ENCODE measurements at places on chromosomes 16 and 17.

- DNase-seq, result no peak
Observed at GRCh38 chr16:49875806-49876715, 20.1 kb upstream of the ZNF423 start.

DNA sequence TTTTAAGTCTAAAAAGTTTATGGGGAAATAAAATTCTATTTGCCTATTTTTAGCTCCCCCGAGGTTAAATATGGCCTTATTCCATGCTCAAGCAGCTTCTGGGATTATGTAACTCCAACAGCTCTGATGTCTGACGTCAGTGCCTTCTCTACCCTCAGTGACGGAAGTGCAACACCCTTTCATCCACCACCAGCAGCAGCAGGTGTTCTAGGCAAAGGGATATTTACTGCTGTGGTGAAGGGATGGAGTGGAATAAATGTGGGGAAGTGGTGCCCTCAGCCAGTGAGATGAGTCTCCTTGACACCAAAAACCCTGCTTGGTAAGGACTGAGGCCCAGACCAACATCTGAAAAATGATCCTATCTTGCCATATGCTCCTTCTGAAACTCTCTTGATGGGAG, 247.4 kb downstream of the SHISA9 start:
- DNase-seq, result no peak

DNA sequence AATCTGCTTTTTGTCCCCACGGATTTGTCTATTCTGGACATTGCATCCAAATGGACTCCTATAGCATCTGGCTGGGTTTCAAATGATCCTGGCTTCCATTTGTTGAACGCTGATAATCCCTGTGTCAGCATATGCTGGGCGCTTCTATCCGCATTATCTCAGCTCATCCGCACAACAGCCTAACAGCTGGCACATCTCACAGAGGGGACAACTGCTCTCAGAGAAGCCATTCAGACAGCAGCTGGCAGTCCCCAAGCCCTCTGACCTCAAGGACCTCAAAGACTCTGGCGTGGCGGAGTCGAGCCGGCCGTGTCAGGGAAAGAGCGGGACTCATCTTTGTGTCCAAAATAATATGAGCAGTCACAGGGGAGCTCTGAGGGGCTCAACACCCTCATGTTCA, 82.3 kb downstream of the NT5M start:
- no peak for DNase-seq

DNA sequence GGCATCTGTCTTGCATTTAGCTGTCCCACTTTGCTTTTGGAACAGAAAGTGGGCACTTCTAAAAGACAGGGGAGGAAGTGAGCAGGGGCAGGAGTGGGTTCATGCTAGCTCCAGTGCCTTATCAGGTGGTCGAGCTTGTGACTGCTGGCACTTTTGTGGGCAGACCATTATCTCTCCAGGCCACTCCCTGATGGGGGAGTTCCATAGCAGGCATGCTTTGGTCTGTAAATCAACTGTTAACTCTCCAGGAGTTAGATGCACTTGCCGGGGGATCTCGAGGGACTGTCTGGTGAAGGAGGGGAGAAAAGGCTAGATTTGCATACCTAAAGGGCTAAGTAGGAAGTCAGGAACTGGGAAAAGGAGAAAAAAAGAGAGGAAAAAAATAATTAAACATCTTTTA, 9.3 kb upstream of the CARD14 start:
- no peak for DNase-seq

DNA sequence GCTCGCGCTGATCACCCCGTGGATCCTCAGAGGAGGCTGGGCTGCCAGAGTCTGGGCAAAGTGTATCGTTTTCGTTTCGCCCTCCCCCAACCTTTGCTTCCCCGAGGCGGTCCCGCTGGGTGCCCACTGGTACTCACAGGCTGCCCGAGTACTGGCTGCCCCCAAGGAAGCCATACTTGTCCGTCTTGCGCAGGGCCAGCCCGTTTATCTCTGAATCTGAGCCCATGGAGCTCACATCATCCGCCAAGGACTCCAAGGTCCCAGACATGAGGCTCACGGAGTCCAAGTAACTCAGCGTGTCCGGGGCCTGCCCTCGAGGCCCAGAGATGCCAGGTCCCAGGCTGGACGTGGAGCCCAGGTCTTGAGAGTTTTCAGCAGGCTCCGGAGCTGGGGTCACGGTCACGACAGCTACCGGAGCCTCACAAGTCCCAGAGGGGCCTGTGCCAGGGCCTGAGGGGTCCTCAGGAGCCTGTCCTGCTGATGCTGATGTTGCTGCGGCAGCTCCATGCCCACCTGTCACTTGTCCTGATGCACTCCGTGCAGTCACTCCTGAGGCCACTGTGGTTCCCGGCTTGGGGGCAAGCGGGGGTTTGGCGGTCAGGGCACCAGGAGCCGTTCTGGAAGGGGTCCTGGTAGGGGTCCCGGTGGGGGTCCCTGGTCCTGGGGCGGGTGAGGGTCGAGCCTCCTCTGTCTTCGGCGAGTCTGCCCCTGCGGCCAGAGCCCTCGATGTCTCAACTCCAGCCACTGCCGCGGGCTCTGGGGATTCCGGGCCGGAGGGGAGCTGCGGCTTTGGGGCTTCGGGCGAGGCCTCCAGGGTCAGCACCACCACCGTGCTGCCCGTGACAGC, 980 bp downstream of the TBC1D10B start:
- DNase-seq, result no peak

DNA sequence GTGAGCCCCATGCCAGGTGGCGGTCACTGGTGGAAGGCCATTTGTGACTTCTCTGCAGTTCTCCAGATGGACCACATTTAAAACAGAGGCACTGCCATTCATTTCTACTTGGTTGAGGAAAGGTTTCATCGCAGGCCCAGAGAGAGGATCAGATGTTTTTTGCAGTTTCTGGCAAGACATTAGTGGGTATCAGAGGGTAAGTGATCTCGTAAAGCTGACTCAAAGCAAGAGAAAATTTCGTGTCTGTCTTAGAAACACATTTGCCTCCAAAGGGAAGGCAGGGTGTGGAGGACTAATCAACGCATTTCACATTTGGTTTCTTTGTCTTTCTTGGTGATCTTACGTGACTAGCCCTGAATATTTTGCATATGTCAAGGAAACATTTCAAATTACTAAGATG, 81.8 kb downstream of the PRKCB start:
- DNase-seq, result peak; percentile 76

GRCh38 chr17:66941773-66942450, 22.6 kb upstream of the CACNG4 start:
- DNase-seq, result no peak

DNA sequence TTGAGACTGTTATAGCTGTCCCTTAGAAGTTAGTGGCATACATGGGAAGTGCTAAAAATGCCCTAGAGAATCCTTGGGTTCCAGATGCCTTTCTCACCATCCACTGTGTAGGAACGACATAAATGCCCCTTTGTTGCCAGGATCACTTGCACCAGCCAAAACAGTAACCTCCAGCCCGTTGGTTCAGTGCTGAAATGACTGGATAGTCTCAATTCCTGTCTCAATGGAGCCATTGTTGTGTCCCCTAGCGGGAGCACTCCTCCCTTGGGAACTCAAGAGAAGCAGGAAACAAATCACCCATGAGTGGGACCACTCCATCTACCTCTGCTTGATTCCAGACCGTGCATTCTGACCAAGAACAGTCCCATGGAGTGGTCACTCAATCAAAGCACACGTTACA, 23.1 kb downstream of the MPHOSPH6 start:
- DNase-seq, result no peak

- no peak for DNase-seq
Observed at GRCh38 chr16:81601008-81601428, 156.4 kb downstream of the CMIP start.

DNA sequence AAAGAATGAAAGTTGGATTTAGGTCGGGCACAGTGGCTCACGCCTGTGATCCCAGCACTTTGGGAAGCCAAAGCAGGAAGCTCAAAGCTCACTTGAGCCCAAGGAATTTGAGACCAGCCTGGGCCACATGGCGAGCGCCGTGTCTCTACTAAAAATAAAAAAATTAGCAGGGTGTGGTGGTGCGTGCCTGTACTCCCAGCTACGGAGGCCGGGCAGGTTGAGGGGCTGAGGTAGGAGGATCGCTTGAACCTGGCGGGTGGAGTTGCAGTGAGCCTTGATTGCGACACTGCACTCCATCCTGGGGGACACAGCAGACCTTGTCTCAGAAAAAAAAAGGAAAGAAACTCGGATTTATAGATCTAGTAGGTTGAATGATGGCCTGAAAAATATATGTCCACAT, 37.4 kb upstream of the RPH3AL start:
- no peak for DNase-seq
